Activated CD4-positive, CD25-positive, alpha-beta regulatory T cell treated with anti-CD3 and anti-CD28 coated beads, Interleukin-2, amount 50 U/mL, for 72 hours (primary cell): ENCODE measurements at places on chromosomes 16 and 17.

DNA sequence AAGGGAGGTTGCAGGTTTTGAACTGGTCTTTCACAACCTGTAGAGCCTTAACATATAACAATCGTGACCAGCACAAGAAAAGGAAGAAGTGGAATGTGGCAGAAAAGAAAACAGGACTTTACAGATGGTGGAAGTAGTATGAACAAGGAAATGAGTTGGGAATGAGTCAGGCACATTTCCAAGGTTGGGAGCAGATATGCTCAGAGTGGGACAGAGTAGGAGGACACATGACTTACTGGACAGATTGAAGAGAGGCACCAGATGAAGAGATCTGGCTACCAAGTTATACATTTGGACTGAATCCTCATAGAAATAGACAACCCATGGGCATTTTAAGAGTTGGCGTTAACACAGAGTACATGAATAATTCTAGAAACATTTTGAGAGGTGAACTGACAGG lies 95.3 kb downstream of the ZNF18 start:
- no peak for DNase-seq

- no peak for DNase-seq
Measured at GRCh38 chr17:1447052-1447451, 9.0 kb downstream of the CRK start.

GRCh38 chr16:47699106-47699505 lies 238.0 kb downstream of the PHKB start:
- no peak for DNase-seq

- no peak for DNase-seq
Measured at GRCh38 chr16:8831450-8831849, 33.8 kb downstream of the PMM2 start.

DNA sequence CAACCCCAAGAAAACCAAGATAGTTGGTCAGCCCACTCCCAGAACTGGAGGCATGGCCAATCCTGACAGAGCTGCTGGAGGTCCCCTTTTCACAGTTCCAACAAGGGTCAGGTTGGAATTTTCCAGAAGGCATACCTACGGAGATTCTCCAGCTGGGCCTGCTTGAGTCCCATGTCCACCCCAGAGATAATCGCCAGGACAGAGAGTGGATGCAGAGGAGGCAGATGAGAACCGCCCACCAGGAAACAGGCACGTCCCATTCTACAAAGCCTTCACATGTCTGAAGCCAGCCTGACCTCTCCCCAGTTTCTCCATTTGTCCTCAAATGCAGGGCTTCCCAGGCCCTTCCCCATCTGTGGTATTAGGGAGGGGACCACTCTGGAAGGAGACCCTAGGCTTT lies 47.4 kb upstream of the SMURF2 start:
- no peak for DNase-seq

GRCh38 chr17:49603720-49604119 lies 28.0 kb downstream of the NXPH3 start:
- no peak for DNase-seq

GRCh38 chr16:13968835-13969234 lies 48.9 kb downstream of the ERCC4 start:
- no peak for DNase-seq

- DNase-seq: no peak
Measured at GRCh38 chr16:80299416-80299815, 241.4 kb upstream of the DYNLRB2 start.

DNA sequence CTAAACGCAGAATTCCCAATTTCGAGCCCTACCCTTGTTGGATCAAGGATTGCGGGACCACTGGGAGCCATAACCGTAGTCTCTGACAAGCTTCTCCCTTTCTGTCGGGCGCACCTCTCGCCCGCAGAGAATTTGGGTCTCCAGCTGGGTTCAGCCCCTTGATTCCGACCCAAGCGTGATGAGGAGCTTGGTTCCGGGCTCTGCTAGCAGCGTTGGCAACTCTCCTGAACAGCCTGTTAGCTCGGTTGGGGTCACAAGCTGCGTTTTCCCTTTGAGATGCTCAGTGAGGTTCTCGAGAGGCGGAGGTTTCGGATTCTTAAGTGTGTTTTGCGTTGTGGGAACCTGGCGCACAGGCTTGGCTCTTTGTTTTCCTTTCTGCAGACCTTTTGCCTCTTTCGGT lies 655 bp downstream of the ATXN1L start:
- DNase-seq: no peak

GRCh38 chr17:17358866-17359265 lies 55.7 kb downstream of the NT5M start:
- DNase-seq: no peak

DNA sequence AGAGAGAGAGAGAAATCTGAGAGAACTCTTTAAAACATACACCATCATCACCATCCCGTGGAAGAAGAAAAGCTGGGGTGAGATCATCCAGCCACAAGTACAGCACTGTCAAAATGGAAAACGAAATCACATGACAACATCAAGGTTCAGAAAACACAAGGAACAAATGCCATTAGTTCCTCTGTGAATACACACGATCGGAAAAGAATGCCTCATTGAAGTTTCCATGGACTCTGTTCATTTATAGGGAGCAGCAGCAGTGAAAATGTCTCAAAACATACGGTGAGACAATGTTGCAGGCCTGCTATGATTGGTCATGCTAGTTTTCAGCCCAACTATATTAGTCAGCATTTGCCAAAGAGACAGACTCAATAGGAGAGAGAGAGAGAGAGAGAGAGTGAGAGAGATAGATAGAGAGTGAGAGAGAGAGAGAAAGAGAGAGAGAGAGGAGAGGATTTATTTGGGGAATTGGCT lies 4.4 kb downstream of the CFAP97D1 start:
- DNase-seq: no peak

DNA sequence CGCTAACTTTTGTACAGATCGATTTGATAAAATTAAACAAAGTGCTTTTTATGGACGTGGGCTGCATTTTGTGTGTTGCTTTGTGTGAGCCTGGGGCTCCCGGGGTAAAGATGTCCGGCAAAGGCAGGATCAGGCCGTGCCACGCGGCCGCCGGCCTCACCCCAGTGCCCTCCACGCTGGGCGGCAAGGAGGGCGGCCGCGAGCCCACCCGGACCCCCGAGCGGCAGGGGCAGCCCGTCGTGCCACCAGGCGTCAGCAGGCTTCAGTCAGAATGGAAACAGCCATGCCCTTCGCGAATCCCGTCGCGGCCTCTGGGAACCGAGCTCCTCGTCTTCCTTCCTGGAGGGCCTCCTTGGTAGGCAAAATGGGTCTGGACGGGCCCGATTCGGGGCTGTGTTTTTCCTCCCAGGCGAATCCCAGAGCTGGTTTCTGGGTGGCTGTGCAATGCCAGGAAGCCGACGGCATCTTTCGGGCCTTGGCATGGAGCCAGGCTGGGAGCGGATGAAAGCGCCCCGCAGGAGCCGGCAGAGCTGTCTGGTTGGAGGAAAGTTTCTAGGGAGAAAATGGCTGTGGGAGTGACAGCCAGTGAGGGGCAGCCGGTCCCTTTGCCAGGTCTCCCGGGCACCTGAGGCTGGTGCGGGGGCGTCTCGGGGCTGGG lies 5.5 kb downstream of the SOX8 start:
- no peak for DNase-seq
